ENCODE measurements at places on chromosomes 7 and 10.

- no peak for DNase-seq
Observed at GRCh38 chr10:21814866-21815265, 188.7 kb downstream of the DNAJC1 start.

GRCh38 chr10:12165036-12165435 is 30.7 kb downstream of the NUDT5 start:
- DNase-seq: no peak

DNA sequence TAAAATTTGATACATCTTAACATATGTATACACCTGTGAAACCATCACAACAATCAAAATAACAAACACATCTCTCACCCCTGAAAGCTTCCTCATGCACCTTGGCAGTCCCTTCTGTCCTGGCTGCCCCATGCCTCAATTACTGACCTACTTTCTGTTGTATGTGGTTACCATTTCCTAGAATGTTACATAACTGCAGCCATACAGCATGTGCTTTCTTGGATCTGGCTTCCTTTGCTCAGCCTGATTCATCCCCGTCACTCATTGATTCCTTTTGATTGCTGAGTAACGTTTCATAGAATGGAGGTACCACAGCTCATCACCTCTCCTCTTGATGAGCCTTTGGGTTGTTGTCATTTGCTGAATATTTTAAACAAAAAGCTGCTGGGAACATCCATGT is 165.3 kb downstream of the CELF2 start:
- DNase-seq: no peak

- no peak for DNase-seq
Observed at GRCh38 chr7:140333223-140333622, 65.1 kb downstream of the SLC37A3 start.

DNA sequence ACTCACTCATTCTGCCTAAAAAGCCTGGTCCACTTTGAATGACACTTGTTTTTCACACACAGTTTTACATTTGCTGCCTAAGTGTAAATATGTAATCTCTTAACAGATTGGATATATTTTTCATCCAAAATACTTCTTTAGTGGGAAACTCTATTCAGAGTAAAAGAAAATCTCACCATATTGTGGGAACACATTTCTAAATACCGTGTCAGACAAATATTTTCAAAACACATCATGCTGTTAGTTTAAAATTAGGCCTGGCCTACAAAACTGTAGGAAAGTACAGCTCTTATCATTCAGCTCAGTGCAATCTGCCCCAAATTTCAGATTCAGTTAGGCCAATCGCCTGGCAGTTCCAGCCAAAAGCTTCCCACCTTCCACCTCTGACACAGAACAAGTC is 849.8 kb downstream of the NXPH1 start:
- DNase-seq: no peak

DNA sequence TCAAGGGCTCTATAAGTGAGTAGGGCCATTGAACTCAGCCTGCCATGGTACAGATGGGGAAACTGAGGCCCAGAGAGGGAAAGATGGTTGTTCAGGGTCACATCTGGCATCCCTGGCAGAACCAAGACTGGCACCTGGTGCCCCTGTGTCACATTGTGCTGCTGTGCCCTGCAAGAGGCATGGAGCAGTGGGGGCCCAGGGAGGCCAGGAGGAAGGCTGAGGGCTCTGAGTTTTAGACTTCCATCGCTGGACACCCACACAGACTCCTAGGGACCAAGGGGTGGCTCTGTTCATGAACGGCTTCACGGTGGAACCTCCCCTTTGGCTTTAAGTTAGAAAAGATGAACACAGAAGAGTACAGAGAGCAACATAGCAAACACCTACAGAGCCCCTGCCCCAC is 66.7 kb upstream of the AQP1 start:
- no peak for DNase-seq

All from activated T-helper 2 cell treated with anti-CD3 and anti-CD28 coated beads, Interferon-gamma antibody, Interleukin-2, Interleukin-4, amounts not matched to agents 10 μg/mL and 5 μg/mL and 100 μg/mL, durations not matched to agents 14 hours and 24 hours and 36 hours (primary cell).